ENCODE measurements at places on chromosomes 5 and 9. TPM values are rescaled to one million over a fixed set of nuclear protein-coding genes. Genes with fewer than 3 reads are reported as not detected.

REEP5 gene
- total RNA-seq, result 63.0 TPM

OR1K1 gene
- not detected for total RNA-seq

GGTA1 gene
- total RNA-seq, result 0.13 TPM

ZNF300 gene
- total RNA-seq, result 3.4 TPM

TRAF1 gene
- 4.6 TPM for total RNA-seq

EGFL7 gene
- 1,153 TPM for total RNA-seq

CDC20B gene
- not detected for total RNA-seq

AHRR gene
- 17.8 TPM for total RNA-seq

TMEM250 gene
- 75.0 TPM for total RNA-seq

PCDHGA9 gene
- total RNA-seq, result 1.2 TPM

SH3TC2 gene
- 4.6 TPM for total RNA-seq

BARHL1 gene
- not detected for total RNA-seq

IFNA21 gene
- not detected for total RNA-seq

LCP2 gene
- 9.4 TPM for total RNA-seq

PCDHAC2 gene
- 0.73 TPM for total RNA-seq

ERP44 gene
- total RNA-seq, result 16.5 TPM

HSPA5 gene
- 289 TPM for total RNA-seq

ZDHHC12 gene
- 101 TPM for total RNA-seq

TAF1L gene
- not detected for total RNA-seq

MED7 gene
- total RNA-seq, result 7.9 TPM

COL27A1 gene
- total RNA-seq, result 5.5 TPM

TOR1B gene
- total RNA-seq, result 23.9 TPM

ANKDD1B gene
- total RNA-seq, result not detected

KIAA1958 gene
- total RNA-seq, result 0.25 TPM

NTMT1 gene
- 44.7 TPM for total RNA-seq

CNTNAP3B gene
- total RNA-seq, result 22.2 TPM

IL4 gene
- not detected for total RNA-seq

PCDHGA6 gene
- 0.73 TPM for total RNA-seq
